Stomach (tissue), 19 donors: ENCODE measurements at places on chromosomes 2 and 18.

DNA sequence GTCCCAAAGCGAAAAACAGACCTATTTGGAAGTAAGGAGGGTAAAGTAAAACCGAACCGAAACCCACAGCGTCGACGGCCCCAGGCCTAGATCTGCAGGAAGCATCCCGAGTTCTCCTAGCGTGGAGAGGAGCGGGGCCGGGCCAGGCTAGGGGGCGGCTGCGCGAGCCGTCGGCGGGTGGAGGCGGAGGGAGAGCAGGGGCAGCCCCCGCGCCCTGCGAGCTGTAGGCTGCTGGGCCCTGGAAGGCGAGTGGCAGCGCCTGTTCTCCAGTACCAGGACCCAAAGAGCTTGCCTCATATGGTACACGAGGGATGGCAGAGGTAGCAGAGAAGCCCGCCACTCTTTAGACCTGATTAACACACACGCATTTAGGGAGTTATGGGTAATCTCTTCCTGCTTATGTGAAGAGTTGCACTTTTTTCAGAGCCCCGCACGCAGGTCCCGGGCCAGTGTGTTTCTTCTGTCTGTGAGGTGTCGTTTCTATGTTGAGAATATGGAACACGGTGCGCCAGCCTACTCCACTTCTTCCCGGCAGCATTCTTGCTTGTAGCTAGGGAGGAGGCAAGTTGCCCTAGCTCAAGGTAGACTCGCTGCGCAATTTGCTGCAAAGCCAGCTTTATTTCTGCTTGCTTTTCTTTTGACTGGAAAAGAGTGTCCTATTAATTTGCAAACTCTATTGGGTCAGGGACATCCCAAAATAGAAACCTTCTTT lies 71.1 kb downstream of the ARHGEF33 start:
- DNase-seq: no peak

DNA sequence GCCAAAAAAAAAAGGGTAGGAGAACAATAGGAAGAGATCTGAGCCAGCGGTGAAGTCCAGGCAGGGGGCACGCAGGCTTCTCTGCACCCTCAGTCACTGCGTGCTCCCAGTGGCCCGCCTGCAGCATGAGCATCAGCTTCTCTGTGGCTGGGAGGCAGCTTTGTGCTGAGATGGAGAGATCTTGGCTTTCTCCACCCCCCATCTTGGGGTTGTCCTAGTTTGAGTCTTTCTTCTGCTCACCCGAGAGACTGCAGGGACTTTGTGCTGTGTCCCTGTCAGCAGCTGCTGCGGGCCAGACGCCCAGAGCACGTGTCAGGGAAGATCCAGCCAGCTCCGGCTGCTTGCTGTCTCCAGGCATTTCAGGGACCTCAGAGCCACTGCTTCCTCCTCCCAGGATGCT lies 20.3 kb downstream of the TRAPPC12 start:
- no peak for DNase-seq

DNA sequence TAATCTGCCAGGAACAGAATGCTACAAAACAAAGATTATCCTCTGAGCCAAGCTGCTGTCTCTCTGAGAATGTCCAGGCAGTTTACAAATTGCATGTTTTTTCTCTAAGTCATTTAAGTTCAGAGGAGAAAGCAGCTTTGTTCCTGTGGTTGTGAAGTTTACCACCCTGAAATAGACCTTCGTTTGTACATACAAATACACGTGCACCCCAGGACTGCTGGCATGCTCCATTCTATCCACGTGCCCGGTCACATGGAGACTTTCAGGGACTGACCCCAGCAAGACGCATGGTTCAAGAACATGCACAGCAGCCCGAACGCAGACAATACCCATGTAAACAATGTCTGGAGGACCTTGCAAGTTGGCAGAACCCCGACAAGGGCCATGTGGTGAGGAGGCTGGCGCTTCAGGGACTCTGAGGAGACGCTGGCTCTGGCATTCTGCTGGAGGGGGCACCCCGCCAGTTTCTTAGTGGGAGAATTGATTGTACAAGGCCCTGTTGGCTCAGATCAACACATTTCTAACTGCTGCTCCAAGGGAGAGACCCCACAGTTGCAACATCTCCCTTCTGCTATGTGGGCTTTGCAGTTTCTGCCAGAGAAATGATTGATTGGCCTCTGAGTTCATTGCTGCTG lies 33.3 kb downstream of the FAM178B start:
- peak; percentile 37 for DNase-seq

DNA sequence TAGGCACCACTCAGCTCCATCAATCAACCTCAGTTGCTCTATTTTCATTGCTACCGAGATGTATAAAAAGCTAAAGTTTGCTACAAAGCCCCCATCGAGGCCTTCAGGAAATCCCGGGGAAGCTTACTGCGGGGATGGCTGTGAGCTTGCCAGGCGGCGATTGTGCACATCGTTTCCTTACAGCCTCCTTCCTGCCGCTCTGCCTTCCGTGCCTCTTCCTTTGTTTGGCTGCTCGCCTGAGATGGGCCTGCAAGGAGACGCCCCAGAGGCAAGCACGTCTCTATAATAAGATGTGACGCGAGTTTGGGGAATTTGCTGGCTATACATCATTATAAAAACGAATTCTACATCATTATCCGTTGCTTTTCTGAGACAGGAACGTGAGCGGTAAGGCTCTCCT lies 41.6 kb downstream of the DHRS9 start:
- no peak for DNase-seq

DNA sequence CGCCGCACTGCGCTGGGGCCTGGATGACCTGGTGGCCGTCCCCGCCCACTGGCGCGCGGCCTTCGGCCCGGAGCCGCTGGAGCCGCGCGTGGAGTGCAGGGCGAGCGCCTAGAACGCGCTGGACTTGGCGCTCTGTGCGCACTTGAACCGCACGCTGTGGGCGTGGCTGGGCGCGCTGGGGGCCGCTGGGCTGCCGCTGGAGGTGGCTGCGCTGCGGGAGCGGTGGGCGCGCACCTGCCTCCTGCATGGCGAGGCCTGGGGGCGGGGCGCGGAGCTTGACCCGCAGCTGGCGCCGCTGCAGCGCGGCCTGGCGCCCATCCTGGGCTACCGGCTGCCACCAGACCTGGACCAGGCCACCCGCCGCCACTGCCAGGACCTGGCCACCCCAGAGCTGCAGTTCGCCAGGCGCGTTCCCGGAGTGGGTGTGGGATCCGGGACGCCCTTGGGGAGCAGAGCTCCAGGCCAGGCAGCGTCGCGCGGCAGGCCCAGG lies 9.9 kb downstream of the AQP12B start:
- no peak for DNase-seq

DNA sequence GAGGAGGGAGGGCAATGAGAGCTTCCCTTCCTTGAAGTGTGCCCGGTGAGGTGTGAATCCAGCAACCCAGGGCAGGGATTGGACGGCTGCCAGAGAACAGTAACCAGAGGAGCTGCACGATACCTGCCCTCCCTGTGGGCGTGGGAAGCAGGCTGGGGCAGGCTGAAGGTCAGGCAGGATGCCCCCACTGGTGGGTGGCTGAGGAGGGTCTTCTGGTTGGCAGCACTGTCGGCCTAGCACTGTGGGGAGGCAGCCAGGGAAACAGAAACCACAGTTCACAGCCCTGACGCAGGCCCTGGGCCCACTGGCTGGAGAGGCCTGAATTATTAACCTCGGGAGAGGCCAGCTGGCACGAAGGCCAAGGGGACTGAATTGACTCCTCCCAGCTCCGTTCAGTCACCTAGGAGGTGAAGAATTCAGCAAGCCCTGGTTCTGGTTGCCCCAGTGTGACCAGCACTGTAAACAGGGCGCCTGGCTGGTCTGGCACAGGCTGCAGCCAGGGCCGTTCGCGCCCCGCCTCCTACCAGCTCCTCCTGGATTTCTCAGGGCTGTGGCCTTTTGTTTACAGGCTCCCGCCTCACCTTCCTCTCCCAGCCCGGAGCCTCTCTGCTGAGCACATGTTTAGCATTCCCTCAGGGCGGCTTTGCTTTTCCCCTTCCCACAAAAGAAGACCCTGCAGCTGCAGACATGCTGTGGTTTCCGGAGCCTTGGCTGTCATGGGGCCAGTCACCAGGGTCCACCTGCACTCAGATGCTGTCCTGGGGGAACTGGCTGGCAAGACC lies 97.8 kb downstream of the B3GNT2 start:
- peak; percentile 85 for DNase-seq

DNA sequence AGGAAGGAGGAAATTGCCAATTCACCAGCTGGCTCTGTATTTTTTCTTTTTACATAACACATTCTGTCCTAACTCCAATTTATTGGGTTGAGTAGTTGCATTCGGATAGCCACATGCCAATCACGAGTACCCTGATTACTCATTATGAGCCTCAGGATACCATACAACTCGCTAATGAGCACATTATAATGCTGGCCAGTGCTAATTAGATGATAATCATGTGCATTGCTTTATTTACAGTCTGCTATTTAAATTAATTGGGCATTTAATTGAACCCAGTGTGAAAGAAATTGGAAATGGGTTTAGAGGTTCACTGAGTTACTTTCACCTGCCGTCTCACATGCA lies 15.2 kb downstream of the G6PC2 start:
- no peak for DNase-seq
